ENCODE measurements at places on chromosomes 6 and 20.

DNA sequence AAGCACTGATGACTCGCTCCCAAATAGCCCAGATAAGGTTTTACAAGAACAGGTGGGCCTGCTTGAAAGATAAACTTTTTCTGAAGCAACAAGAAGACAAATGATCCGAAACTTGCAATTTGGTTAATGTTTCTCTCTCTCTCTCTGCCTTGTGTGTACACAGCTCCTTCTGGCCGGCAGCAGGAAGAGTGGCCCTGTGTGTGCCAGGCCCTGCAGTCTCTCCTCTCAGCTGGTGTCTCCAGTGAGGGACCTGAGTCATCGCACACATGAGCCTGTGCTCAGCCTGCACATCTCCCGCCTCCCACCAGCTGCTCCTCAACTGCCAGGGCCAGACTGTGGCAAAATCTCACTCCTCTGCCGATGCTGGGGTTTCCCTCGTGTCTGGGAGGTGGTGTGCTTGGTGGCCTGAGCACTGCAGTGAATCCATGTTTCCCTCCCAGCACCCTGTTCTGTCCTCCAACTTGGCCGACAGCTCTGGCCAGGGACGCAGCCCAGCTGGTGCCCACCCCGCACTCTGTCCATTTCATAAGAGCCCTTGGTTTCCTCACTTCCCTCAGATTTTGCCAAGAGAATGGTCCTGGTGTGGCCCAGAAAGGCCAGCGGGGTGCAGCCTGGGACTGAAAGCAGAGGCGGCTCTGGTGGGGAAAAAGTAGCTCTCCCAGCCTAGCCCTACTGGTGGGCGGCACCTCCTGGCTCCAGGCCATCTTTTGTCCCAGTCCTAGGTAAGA lies 49.4 kb downstream of the ERMARD start:
- DNase-seq: no peak

DNA sequence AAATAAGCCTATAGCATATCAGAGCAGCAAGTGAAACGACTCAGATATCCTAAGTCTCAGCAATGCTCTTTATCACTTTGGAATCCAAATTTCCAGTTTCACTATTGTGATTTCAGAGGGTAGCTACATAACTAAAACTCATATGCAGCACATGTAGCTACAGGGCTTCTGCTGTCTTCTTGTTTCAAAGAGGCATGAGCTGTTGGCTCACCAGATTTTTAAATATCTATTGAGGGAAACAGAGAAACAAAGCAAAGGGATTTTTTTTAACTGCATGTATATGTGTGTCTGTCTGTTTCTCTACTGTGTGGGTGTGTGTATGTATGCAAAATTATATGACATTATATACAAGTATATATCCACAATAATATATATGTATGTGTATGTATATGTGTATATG lies 258.4 kb downstream of the HDGFL1 start:
- DNase-seq: no peak

DNA sequence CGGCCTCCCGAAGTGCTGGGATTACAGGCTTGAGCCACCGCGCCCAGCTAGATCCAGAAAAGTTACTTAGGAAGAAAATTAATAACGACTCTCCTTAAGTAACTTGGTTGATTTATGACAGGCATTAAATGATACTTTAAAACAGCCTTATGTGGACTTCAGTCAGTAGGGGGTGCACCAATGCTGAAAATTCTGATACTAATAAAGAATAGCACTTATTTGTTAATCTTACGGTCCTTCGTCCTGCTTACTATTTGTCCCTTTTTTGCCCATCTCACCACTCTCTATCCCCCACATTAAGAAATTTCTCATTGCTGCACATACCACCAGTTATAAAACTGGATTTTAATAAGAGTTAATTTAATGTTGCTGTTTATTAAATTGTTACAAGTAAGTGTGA lies 12.7 kb upstream of the PRELID3B start:
- DNase-seq: no peak

- DNase-seq: no peak
Measured at GRCh38 chr6:36786055-36786675, 53.1 kb downstream of the CPNE5 start.

DNA sequence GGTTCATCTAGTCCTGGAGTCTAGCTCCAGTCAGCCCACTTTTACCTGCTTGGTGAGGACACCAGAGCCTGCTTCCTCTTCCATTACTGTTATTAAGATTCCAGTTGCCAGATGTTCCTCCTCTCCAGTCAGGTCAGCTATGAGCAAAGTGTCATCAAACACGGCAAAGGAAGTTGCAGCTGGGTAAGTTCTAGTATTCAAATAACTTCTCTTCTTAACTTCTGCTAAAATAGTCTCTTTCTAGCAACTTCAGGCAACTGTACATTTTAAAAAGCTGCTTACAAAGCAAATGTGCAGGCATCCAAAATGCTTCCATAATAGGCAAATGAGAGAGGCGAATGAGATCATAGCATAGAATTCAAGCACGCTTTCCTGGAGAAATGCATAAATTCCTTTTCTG lies 18.4 kb upstream of the MRPS18A start:
- no peak for DNase-seq

GRCh38 chr20:13220904-13221297 lies at the start of gene ISM1:
Gene ISM1 (plus strand): TSS chr20:13221274. CDS start chr20:13221777, 503 bp downstream.
- no peak for DNase-seq

- DNase-seq: no peak
Measured at GRCh38 chr6:158046201-158047126, 64.8 kb downstream of the SYNJ2 start.
